Breast epithelium (tissue), 4 donors: ENCODE measurements at places on chromosomes 4 and X. TPM values are rescaled to one million over a fixed set of nuclear protein-coding genes. Genes with fewer than 3 reads are reported as not detected.
A peak's percentile ranks its signal among the peaks of the same experiment; 100 is the strongest.

The TAF7L gene
- 0.32 TPM for total RNA-seq

The RAI2 gene
- total RNA-seq: 18.0 TPM

The DGAT2L6 gene
- total RNA-seq: not detected

The SLC2A9 gene
- total RNA-seq: 6.2 TPM

The TLR10 gene
- total RNA-seq: 0.48 TPM

The FMR1NB gene
- total RNA-seq: not detected

DNA sequence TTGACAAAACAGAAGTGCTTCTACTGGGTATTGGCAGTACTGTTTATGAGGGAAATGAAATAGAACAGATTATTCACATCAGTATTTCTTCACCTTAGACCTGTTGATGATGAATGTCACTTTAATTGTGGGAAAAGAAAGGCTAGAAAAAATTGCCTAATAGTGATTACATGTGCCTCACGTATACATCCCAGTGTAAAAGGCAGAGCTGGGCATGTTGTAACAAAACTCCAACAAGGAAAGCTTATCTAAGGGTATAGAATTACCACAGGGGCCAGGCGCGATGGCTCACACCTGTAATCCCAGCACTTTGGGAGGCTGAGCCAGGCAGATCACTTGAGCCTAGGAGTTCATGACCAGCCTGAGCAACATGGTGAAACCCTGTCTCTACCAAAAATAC, 4.2 kb downstream of the PGM2 start:
- no peaks in the 10 kb centered on the region for H3K4me1 ChIP-seq
- H3K27ac ChIP-seq: no peak overlapping the region
- H3K36me3 ChIP-seq: peaks cover under 1% of the 10 kb centered on the region
- DNase-seq: no peak
- no peak overlapping the region for H3K4me3 ChIP-seq

DNA sequence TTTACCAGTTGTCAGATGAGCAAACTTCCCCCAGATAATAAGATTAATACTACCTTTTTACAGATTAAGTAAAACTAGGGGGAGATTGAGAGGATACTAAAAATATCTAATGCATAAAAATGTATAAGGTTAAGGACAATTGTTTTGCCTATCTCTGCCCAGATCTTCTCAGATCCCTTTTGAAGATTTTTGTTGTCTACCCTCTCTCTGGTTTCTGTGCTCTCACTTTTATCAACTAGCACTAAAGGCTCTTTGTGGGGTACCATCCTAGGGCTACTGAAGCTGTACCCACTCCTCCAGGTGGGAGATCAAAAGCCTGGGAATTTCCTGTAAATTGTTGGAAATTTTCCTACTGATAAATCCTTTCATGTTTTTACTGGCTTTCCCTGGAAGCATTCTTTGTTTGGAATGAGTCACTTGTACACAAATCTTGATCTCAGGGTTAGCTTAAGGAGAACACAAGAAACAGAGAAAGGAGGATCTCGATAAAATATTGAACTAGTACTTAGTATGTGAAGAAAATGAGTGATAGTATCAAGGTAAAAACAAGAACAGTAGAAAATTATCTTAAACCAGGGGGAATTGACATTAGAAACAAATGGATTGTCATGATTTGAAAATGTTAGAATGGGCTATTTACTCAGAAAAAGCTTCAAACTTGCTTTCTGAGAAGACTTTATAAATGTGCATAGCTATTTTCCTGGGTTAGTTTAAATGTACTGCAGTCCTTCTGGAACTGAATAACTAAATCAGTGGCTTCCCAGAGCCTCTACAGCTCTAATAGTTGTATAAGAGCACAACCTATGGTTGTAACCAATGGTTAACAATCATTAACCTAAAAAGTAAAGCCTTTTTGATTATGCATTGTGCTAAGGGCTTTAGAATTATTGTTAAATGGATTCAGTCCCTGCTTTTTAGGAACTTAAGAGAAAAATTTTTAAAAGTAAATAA, 679.9 kb upstream of the MAGEB2 start:
- DNase-seq: no peak
- H3K27me3 ChIP-seq: no peaks in the 10 kb centered on the region
- no peak overlapping the region for H3K27ac ChIP-seq
- H3K4me3 ChIP-seq: no peak overlapping the region

DNA sequence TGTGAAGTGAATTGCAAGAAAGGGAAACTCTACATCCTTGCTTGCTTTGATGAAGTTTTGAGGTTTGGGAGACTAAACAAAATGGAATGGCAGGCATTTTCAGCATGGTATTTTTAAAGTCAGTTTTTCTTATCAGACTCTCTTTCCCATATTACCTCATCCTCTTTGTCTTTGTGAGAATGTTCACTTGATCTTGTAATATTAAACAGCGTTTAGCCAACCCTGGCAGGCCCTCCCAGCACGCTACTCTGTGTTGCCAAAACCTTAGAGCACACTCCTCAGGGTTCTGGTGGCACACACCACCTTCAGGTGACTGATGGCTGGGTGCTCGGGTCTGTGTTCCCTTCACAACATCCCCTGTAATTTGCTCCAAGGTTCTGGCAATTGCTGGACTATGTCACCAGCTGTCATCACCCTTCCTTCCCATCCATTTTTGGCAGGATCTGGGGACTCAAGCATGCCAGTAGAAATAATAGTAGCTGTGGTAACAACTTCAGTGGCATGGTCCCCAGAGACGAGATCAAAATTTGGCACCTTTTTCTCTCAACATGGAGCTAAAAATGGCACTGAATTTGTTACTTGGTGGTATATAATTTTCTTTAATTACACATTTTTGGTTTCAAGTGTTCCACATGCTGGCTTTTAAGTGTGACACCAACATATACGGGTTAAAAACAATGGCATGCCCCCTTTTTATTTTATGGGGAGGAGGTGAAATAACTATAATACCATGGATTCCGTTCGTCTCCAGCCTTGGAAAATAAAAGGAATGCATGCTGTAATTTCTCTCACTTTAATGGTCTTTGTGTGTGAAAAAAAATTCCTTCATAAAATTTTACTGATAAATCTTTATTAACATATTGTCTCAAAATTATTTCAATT, 273.1 kb downstream of the DCTD start:
- H3K4me3 ChIP-seq: no peak overlapping the region
- no peaks in the 10 kb centered on the region for H3K27me3 ChIP-seq
- H3K27ac ChIP-seq: no peak overlapping the region
- no peaks in the 10 kb centered on the region for H3K36me3 ChIP-seq
- no peaks in the 10 kb centered on the region for H3K4me1 ChIP-seq

- no peak for DNase-seq
- H3K27me3 ChIP-seq: no peaks in the 10 kb centered on the region
- no peak overlapping the region for H3K4me3 ChIP-seq
- H3K4me1 ChIP-seq: no peaks in the 10 kb centered on the region
- H3K27ac ChIP-seq: no peak overlapping the region
- H3K36me3 ChIP-seq: no peaks in the 10 kb centered on the region
These were observed 24.3 kb upstream of the NDNF start for GRCh38 chr4:121096629-121097028.

DNA sequence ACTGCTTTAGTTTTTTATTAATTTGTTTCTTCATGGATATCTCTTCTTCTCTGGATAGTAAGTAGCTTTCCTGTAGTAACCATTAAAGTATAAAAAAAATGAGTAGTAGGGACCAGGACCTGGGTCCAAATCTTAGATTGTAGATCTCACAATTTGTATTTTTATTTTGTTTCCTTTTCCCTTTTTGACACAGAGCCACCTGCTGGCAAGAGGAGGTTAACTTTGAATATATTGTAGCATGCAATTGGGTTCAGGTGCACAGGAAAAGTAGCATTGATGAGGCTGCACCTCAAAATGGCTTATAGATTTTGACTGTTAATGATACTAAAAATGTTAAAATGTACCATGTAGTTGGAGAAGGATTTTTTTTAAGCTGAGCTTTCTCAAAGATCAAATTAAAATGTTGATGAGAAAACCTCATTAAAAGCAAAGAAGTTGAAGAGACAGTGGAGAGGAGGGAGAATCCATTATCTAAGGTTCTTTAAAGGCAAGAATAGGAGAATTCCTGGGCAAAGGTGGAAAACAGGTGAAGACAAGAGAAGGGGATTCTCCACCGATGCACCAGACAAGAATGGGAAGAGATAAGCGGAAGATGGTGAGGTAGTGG, 48.3 kb upstream of the HPGDS start:
- no peak for DNase-seq
- H3K4me1 ChIP-seq: no peaks in the 10 kb centered on the region
- H3K36me3 ChIP-seq: no peaks in the 10 kb centered on the region
- H3K27me3 ChIP-seq: no peaks in the 10 kb centered on the region
- H3K4me3 ChIP-seq: no peak overlapping the region

DNA sequence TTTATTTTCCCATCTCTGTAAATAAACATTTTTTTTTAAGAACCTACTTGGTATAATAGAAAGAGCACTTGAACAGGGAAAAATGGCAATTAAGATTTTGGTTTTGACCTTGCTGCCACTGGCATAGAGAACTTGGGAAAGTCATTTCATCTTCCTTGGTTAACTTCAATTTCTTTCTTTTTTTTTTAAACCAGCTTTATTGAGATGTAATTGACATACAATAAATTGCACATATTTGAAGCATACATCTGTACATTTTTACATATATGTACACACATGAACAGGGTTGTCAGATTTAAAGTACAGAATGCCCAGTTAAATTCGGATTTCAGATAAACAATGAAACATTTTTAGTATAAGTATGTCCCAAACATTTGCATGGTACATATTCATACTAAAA, 103.0 kb upstream of the RAPGEF2 start:
- no peak for DNase-seq
- no peaks in the 10 kb centered on the region for H3K4me1 ChIP-seq
- H3K4me3 ChIP-seq: no peak overlapping the region
- H3K27me3 ChIP-seq: no peaks in the 10 kb centered on the region
- no peak overlapping the region for H3K27ac ChIP-seq
- no peaks in the 10 kb centered on the region for H3K36me3 ChIP-seq

DNA sequence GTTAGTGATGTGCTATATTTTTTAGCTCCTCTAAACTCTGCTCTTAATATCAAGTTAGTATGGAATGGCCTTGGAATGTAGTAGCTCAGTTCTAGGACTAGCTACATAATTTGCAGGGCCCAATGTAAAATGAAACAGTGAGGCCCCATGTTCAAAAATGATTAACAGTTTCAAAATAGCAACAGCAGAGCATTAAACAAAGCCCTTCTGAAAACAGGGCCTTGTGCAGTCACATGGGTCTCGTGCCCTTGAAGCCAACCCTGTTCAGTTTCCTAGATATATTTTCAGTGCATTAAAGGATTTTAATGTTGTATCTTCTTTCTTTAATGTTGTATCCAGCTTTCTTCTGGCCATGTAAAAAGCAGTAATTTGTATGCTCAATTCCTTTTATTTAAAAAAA, 82.1 kb downstream of the TASL start:
- DNase-seq: no peak
- H3K4me3 ChIP-seq: no peak overlapping the region
- no peaks in the 10 kb centered on the region for H3K36me3 ChIP-seq
- H3K27ac ChIP-seq: no peak overlapping the region
- H3K4me1 ChIP-seq: no peaks in the 10 kb centered on the region
- H3K27me3 ChIP-seq: no peaks in the 10 kb centered on the region

GRCh38 chrX:48910926-48911411, 477 bp downstream of the SLC35A2 start:
- H3K27me3 ChIP-seq: peaks cover 17% of the 10 kb centered on the region
- DNase-seq: no peak
- peak overlapping the region; percentile 58 for H3K4me3 ChIP-seq
- H3K36me3 ChIP-seq: no peaks in the 10 kb centered on the region

- H3K36me3 ChIP-seq: no peaks in the 10 kb centered on the region
- no peak for DNase-seq
- no peaks in the 10 kb centered on the region for H3K27me3 ChIP-seq
- H3K27ac ChIP-seq: no peak overlapping the region
These were observed 3.2 kb upstream of the CCKAR start for GRCh38 chr4:26493461-26493860.

DNA sequence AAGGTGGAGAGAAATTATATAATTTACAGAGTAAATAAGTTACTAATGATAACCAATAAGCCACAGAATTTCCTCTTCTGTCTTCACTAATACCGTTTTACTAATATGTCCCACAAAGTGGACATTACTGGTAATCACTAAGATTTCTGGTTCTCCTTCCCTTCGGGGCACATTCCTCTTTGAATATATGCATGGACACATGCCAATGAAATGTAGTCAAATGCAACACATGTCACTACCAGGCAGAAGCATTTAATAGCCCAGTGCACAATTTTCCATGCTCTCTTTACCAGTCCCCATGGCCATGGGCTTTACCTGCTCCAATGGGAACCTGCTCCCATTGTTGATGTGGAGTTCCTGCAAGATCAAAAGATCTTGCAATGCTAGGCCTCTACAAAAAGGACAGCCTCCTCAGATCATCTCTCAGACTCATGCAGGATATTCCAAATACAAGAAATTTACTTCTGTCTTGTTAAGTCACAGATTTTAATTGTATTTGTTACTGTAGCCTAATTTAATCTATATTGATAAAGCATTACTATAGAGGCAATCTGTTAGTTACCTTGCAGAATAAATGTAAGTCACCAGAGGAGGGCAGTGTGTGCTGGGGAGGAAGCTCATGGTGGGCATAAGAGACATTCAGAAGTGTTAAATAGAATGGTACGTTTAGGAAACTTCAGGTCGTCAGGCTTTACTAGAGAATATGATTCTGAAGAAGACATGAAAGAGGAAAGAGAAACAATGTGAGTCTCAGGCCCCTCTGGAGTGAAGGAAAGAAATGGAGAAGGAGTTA, 37.1 kb upstream of the INPP4B start:
- no peaks in the 10 kb centered on the region for H3K27me3 ChIP-seq
- no peak overlapping the region for H3K27ac ChIP-seq
- H3K4me3 ChIP-seq: no peak overlapping the region
- H3K4me1 ChIP-seq: no peaks in the 10 kb centered on the region

DNA sequence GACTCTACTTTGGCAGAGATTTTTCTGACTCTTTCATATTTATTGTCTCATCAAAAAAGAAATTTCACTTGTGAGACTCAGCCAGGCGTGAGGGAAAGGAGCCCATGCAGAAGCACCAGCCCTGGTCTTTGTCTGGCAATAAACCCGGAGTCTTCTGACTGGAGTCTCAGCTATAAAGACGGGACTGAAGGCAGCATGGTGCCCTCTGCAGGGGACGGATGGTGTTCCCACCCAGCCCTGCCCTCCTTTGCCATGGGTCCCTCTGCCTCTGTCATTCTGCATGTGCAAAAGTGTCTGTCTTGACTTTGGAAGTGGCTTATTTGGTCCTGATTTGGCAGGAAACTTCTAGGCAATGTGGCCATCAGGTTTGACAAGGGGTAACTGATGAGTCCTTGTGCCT, 14.2 kb downstream of the ZNF185 start:
- no peaks in the 10 kb centered on the region for H3K36me3 ChIP-seq
- DNase-seq: no peak
- no peak overlapping the region for H3K27ac ChIP-seq
- H3K4me3 ChIP-seq: no peak overlapping the region
- H3K4me1 ChIP-seq: no peaks in the 10 kb centered on the region

GRCh38 chr4:78482281-78482680, 69.3 kb upstream of the ANXA3 start:
- no peak for DNase-seq
- peak overlapping the region; percentile 72 for H3K27ac ChIP-seq
- H3K27me3 ChIP-seq: no peaks in the 10 kb centered on the region
- no peaks in the 10 kb centered on the region for H3K36me3 ChIP-seq

GRCh38 chrX:153408221-153408721, 3.0 kb upstream of the ZFP92 start:
- DNase-seq: no peak
- H3K4me3 ChIP-seq: no peak overlapping the region
- no peaks in the 10 kb centered on the region for H3K27me3 ChIP-seq
- H3K36me3 ChIP-seq: no peaks in the 10 kb centered on the region
- no peaks in the 10 kb centered on the region for H3K4me1 ChIP-seq
